ENCODE measurements at places on chromosomes 7 and 10.

DNA sequence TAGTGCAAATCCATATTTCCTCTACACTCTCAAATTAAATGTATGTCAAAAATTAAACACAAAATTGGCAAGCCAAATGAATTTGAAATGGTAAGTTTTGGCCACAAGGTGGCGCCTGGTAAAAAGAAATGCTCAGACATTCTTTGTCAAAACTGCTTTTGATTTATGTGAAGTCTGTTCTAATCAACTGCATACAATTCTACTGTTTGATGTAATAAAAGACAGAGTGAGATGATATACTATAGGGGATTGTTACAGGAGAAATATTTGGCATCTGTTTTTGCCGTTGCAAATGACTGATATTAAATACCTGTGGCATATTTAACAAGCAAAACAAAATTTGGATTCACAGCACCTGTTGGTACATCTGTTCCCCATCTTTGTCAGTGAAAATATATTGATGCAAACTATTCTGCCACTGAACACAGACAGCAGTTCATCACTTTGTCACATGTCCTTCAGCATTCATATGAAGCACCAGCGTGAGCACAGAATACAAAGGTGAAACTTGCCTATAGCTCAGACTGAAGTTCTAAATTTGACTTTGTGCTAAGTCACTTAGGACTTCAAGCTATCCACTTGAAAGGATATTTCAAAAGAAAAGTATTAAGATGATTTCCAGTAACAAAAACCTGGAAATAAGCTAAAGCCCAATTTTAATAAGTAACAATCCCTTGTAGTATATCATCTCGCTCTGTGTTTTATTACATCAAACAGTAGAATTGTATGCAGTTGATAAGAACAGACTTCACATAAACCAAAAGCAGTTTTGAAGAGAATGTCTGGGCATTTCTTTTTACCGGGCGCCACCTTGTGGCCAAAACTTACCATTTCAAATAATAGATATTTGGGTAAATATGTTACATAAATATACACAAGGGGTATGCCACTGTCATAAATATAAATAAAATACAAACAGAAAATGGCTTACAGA is 10.2 kb upstream of the CH25H start:
- DNase-seq: peak; percentile 56

DNA sequence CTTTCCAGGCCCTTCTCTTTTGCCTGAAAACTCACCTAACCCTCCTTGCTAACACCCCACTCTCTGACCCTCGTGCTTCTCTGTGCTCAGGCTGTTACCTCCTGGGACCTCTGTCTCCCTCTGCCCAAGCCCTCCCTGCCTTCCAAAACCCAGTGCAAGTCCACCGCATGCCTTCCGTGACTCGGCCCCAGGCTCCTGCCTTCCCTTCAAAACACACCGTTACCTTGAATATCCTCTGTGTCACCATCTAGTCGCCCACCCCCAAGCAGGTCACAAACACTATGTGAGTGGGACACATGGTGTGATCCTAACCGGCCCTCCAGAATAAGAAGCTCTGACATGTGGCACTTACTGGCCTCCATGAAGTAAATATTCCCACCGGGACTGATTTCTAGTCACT is 176.7 kb downstream of the GRID1 start:
- no peak for DNase-seq

DNA sequence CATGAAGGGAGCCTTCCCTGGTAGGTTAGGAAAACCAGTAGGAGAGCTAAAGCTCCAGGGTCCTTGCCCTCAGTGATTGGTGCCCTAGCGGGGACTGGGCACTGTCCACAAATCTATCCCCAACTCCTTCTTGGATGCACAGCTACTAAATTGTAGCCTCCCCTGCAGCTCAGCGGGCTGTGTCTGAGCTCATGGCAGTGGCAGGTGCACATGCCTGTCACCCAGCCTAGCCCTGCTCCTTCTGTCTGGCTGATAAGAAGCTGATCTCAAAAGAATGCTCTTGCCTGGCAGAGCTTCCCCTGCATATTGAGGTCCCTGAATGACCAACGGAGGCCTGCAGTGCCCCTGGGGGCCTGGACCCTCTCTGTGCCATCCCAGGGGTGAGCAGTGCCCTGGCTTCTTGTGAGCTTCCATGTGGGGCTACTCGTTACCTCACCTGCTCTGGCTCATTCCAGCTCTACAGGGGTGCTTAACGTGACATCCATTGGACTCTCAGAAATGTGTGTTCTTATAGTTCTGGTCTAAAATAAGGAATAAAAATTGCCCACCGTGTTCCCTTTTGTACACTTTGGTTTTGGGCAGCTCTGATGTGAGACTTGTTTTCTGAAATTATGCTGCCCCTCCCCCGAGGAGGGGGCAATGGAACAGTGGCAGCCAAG is 59.8 kb upstream of the ANTXRL start:
- DNase-seq: no peak

GRCh38 chr10:51031950-51032349 is 42.3 kb upstream of the PRKG1 start:
- no peak for DNase-seq

DNA sequence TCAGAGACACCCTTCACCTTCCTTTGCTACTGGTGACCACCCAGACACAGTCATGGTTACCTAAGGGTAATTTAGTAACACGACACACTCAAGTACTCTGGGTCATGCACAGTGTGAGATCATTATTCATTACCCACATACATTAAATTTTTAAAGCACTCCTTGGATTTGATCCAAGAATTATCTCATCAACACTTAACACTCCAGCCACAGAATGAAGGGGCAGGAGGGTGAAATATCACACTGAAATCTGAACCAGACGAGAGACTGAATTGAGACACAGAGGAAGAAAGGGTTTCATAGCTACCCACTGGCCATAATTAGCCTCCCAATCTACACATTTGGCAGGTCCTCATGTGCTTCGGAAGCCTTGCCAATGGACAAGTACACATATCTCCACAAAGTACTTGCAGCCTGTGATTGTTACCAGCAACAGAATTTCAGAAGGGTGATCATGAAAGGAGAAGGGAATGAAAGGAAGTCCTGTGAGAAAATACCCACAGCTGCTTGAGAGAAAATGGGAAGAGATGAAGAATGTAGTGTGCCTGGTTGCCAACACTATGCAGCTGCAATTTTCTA is 189.3 kb downstream of the POLR1F start:
- no peak for DNase-seq

- no peak for DNase-seq
Observed at GRCh38 chr7:146892151-146892550, 775.5 kb downstream of the CNTNAP2 start.

GRCh38 chr10:79018521-79019011 is 50.2 kb upstream of the ZMIZ1 start:
- DNase-seq: no peak
